Mucosa of descending colon (tissue), 3 donors: ENCODE measurements at places on chromosomes 2 and 18. TPM values are rescaled to one million over a fixed set of nuclear protein-coding genes. Genes with fewer than 3 reads are reported as not detected.

MAP3K19 gene
- total RNA-seq, result not detected

DNA sequence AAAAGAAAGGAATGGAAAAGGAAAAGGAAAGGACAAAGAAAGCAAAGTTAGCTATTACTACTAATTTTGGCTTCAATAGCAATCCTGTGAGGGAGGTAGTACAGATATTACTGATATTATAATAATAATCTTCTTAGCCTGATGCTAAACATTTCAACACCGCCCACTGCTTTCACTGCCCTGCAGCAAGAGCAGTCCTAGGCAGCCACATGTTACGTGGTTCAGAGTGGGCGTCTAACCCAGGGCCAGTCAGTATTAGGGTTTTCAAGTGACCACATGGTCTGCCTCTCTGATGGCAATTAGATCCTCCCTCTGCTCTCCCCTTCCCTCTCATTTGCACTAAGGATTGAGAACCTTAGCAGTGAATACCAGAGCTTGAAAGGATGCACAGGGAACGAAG is 83.7 kb upstream of the ZNF397 start:
- DNase-seq, result no peak

TMEM87B gene
- total RNA-seq, result 72.2 TPM

PIEZO2 gene
- 1.0 TPM for total RNA-seq

DSEL gene
- total RNA-seq, result 2.1 TPM

GRCh38 chr2:131055169-131056065 is 37.8 kb downstream of the FAM168B start:
- no peak for DNase-seq

ALPG gene
- total RNA-seq, result 0.61 TPM

POTEC gene
- not detected for total RNA-seq

SCN7A gene
- total RNA-seq, result 7.5 TPM

- DNase-seq, result no peak
These were observed 27.3 kb upstream of the MAL start for GRCh38 chr2:94997981-94998930.

KANSL1L gene
- total RNA-seq, result 6.8 TPM

- DNase-seq, result no peak
These were observed 866.4 kb downstream of the EPHA4 start for GRCh38 chr2:220705678-220706077.

TCF23 gene
- total RNA-seq, result 0.05 TPM

DNA sequence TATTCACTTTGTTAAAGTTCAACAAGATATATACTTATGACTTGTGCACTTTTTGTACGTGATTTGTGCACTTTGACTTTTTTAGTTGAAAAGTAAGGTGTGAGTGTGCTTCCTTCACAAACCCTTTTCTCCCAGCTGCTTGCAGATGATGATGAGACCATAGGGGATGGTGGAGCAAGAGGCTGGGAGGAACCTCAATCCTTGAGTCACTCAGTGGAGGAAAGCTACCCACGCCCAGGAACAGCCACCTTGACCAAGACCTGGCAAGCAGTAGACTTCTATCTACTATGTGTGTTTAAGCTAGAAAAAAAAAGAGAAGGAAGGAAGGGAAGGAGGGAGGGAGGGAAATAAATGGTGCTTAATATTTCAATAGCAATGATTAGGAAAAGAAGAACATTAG is 25.2 kb upstream of the TAF1B start:
- DNase-seq, result no peak

MEIS1 gene
- total RNA-seq, result 23.2 TPM

DNA sequence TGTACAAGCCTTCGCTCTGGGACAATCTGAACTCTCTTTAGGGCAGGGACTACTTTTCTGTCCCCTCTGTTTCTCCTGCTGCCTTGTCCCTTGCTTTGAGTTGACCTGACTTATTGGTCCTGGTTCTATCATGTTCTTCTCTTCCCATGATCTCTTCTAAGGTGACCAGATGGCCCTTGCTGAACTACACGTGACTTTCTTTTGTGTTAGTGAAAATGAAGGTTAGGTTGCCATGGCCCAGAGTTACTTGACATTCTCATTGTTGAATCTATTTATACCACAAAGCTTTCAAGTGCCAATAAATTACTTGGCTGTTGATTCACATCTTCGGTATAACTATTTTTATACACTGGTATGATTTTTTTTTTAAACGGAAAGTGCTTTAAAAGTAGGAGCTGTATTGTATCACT is 24.4 kb downstream of the MRPL33 start:
- DNase-seq, result no peak

GAL3ST2 gene
- total RNA-seq, result 42.4 TPM

GRCh38 chr2:95402370-95403203 is at the start of gene FAHD2A:
TSS of gene FAHD2A (plus strand) at chr2:95402708. CDS start at chr2:95405559, 2,851 bp downstream.
- DNase-seq, result peak; percentile 98

DNA sequence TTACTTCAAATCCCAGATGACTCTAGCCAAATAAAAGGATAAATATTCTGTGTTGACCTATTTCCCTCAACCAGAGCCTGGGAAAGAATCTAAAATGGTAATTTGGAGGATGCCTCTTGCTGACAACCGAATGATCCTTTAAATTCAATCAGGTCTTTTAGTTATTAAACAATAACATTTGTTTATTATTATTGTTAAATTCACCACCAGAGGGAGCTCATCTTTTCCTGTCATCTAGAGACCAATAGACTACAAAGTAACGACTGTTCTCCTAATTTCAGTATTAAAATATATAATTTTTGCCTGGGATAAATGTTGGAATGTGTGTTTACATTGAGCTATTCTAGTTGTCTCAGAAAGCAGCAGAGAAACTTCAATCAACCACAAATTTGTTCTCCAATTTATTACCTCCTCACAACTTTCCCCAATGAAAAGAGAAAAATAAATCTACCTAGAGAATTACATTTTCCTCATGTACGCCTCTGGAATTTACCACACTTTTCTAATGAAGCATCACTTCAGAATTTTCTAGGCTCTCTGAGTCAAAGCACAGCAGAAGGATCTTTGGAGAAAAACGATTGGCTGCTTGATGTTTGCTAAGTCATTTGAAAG is 142.7 kb downstream of the SCG2 start:
- DNase-seq, result no peak

EN1 gene
- not detected for total RNA-seq

DNA sequence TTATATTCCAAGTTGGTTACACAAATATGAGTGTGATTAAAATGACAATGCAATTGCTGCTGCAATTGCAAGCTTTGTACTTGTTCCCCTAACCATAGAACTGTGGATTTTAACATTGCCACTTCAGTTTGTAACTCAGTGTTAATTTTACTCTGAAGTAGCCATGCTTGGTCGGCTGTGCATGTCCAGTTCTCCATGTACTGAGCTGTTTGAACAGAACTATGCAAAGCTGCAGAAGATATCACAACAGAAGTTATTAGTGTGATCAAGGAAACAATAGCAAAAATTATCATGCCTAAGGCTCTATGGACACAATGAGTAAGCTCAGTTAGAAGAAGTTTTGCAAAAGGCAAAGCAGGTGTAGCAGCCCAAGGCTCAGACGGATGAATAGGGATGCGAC is 45.3 kb downstream of the CXCR4 start:
- no peak for DNase-seq

DNA sequence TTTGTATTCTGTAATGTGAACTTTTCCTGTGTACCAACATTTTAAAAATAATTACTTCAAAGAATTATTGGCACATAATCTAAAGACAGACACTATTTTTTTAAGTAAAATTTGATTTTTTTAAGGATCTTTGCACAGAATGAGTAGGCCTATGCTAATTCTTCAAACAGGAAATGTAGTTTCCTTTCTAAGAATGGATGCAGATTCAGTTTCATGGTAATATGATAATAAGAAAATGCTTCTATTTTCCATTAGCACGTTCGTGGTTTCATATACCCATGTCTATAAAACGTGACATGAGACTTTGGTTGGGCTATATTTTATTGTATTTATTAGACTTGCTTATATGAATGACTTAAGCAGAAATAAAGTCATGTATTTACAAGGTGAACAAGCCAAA is 191.8 kb upstream of the RBBP8 start:
- no peak for DNase-seq

DNA sequence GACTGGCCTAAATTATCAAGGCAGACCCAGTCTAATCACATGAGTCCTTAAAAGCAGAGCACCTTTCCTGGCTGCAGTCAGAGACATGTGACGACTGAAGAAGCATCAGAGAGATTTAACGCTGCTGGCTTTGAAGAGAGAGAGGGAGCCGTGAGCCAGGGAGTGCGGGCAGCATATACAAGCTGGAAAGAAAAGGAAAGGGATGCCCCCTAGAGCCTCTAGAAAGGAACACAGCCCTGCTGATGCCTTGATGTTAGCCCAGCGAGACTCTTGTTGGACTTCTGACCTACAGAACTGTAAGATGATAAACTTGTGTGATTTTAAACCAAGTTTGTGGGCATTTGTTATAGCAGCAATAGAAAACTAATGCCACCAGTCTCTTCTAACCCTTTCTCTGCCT is 58.1 kb downstream of the HEATR5B start:
- no peak for DNase-seq

- DNase-seq, result no peak
These were observed 12.5 kb downstream of the GAREM2 start for GRCh38 chr2:26185304-26185928.

- no peak for DNase-seq
These were observed 25.5 kb upstream of the KCNE4 start for GRCh38 chr2:223026357-223027110.

GRCh38 chr2:38671946-38672345 is 6.0 kb downstream of the GALM start:
- no peak for DNase-seq

DNA sequence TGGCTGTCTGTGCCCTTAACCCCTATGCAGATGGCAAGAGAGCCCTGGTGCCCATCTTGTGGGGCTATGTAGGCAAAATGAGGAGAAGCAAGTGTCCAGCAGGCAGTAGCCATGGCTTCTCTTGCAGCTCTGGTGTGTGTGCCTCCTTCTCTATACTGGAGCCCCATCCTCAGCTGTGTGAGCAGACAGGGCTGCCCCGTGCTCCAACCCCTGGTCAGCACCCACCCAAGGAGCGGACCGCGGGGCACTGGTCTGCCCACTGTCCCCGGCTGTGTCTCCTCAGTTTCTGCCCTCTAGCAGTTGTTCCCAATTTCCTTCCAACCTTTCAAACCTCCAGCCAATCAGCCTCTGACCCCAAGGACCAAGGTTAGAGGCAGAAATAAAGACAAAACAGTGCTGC is 134.9 kb upstream of the GLI2 start:
- DNase-seq, result peak; percentile 26

FIGN gene
- total RNA-seq, result 1.4 TPM

CIAO1 gene
- 67.1 TPM for total RNA-seq

PPP4R3B gene
- 66.4 TPM for total RNA-seq

DNA sequence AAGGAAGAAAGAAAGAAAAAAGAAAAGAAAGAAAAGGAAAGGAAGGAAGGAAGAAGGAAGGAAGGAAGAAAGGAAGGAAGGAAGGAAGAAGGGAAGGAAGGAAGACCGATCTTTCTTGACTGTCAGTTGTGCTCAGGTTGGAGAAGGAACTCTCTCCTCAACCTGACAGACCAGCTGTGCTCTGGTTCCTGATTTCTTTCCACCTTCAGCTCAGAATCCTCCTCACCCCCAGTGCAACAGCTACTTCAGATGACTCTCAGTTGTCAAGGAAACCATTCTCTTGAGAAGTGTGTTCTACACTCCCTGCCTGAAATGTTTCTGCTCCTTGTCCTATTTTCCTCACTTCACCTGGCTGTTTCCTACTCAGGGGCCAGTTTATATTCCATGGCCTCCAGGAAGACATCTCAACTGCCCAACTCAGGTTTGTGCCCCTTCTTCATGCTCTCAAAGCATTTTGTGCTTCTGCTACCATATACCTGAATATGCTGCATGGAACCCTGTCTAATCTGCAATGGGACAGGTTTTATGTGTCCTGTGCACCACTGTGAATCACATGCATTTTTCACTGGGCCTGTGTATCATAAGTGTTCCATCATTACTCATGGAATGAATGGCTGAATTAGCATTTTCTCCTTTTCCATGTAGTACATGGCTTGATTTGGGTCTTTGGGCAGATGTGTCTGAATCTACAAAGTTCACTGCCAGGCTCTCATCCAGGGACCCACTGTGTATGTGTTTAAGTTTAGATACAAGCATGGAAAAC is 32.8 kb upstream of the DOCK10 start:
- no peak for DNase-seq

GRCh38 chr2:41483982-41484857 is 563.6 kb upstream of the PKDCC start:
- DNase-seq, result no peak

SKA1 gene
- total RNA-seq, result 1.0 TPM

DNA sequence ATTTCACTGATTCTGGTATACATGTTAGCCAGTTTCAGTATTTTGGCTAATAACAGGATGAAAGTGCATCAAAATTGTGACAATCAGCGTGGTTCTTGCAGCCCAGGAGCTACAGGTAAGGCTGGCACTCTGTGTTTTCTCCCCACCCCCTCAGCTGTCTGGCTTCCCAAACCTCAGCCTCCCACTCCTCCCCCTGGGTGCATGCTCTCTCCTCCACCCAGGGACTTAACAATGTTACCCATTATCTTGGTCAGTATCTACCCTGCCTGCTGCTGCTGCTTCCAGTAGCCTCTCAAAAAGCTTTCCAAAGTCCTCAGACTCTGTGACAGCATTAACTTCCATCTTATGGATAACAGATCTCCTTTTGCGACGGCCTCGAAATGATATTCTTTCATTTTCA is 41.0 kb downstream of the TRABD2A start:
- DNase-seq, result no peak

RNF125 gene
- 7.5 TPM for total RNA-seq

- DNase-seq, result no peak
These were observed 27.6 kb downstream of the SLC40A1 start for GRCh38 chr2:189552991-189553404.

DNA sequence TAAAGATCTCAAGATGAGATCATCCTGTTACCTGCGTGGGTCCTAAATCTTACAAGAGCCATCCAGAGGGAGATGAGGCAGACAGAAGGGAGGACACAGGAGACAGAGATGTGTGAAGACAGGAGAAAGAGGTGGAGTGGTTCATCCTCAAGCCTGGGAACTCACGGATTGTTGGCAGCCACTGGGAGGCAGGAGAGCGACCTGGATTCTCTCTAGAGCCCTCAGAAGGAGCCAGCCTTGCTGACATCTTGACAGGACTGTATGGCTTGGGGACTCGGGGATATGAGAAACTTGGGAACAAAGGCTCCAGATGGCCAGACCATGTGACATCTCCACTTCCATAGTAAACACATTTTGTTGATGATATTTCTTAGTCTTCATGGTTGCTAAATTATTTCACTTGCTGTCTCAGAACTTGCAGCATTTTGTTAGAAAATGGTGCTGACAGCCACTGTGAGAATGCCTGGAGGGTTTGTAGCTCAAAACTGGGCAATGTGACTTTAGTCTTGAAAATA is 57.8 kb upstream of the MC2R start:
- DNase-seq, result no peak

GRCh38 chr2:64837925-64838641 is 151.1 kb upstream of the SLC1A4 start:
- DNase-seq, result peak; percentile 29

- no peak for DNase-seq
These were observed 39.7 kb upstream of the SDC1 start for GRCh38 chr2:20264629-20265028.
